ENCODE measurements at places on chromosomes 3 and 15.

- no peak for DNase-seq
Observed at GRCh38 chr3:41350441-41350840, 151.1 kb downstream of the CTNNB1 start.

- peak; percentile 53 for DNase-seq
Observed at GRCh38 chr15:70636540-70637165, 126.7 kb downstream of the UACA start.

DNA sequence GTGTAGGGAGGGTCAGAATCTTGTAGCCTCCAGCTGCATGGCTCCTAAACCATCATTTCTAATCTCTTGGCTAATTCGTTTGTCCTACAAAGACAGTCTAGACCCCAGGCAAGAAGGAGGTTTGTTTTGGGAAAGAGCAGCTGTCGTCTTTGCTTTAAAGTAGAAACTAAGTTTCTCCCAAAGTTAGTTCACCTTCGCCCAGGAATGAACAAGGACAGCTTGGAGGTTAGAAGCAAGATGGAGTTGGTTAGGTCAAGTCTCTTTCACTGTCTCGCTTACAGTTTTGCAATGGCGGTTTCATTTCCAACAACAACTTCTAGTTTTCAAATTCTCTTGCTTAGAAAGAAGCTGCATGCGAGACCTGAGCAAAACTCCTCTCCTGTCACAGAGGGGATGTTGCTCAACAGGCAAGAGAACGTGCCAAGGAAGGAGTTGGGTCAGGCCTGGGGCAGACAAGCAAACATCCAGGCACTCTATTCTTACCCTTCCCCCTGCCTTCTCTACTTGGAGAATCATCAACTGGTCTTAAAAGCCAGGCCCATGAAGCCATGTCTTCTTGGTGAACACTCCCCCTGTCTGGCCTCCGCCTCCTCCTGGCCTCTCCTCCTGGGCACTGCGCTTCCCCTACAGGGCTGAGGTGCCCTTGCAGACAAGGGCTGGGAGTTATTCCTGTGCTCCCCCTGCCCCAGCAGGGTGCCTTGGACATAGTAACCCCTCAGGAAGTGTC, 57.6 kb downstream of the TMEM44 start:
- no peak for DNase-seq

- peak; percentile 28 for DNase-seq
Observed at GRCh38 chr15:88083811-88084760, 172.5 kb downstream of the NTRK3 start.

GRCh38 chr15:98873441-98874218, 134.0 kb downstream of the PGPEP1L start:
- no peak for DNase-seq

- DNase-seq, result no peak
Observed at GRCh38 chr3:127706312-127706711, 33.6 kb downstream of the ABTB1 start.

DNA sequence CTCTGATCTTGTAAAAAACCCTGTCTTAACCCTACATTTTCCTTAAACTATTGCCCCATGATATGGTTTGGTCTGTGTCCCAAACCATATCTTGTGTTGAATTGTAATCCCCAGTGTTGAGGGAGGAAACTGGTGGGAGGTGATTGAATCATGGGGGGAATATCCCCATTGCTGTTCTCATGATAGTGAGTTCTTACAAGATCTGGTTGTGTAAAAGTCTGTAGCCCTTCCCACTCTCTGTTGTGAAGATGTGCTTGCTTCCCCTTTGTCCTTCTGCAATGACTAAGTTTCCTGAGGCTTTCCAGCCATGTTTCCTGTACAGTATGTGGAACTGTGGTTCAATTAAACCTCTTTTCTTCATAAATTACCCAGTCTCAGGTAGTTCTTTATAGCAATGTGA, 881.4 kb downstream of the DIPK2A start:
- DNase-seq, result no peak

DNA sequence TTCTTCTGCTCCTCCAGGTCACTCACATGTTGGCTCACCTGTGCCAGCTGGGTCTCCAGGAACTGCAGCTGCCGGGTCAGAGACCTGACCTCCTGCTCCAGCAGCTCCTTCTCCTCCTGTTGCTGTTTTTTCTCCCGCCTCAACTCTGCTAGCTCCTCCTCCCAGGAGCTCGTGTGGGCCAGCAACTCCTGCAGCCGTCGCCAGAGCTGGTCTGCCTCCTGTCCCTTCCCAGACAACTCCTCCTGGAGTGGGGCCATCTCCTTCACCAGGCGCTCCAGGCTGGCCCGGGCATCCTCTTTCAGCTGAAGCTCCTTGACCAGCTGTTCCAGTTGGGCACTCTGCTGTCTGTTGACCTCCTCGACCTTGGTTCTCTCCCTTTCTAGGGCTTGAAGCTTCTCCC, 24.5 kb downstream of the CXCR6 start:
- DNase-seq, result no peak

DNA sequence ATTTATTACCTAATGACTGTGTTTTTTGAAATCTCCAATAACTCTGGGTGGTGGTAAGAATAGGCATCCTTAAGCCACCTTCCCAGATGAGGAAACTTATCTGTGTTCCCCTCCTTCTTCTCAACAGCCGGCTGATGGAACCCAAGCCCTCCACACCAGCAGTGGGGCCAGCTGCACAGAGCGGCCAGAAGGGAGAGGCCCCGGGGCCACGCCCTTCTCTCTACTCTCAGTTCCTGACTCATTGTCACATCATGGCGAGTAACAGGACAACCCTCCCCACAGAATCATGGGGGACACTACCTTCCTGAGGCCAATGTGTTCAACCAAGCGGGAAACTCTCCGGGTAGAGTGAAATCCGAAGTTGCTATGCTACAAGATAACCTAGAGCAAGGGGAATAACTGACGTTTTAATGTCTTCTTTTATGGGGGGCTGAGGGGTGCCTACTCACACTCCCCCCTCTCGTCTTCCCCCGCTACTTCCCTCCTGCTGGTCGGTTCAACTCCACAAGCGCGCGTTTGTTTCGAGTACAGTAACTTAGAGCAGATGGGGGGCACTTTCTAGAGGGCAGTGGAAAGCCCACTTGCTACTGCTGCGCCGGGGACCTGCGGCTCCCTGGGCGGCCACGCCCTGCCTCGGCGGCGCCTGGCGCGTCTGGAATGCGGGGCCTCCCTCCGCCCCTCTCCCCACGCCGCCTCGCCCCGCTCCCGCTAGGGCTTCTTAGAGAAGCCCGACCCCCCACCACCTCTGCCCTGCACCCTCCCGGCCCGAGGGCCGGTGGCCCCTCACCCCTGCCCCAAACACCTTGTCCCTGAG, 621 bp downstream of the ANXA2 start:
- no peak for DNase-seq

DNA sequence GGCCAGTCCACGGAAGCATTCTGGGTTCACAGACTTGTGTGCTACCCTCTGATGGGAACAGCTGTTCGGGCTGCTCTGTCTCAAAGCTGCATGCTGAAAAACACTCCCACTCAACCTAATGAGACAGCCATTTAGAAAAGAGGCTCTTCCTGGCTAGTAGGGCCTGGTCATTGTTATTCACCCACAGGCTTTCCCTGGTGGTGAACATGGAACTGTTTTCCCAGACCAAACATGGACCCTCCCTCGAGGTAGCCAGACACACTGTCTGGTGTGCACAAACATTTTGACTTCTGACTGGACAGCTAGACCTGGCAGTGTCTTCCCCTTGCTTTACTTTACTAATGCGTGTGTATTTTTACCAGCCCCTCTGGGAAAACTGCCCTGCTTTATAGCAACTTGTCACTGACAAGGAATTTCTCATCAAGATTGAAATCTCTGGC, 39.0 kb downstream of the MECOM start:
- no peak for DNase-seq

GRCh38 chr15:92409006-92409405, 15.3 kb downstream of the ST8SIA2 start:
- DNase-seq, result no peak

- no peak for DNase-seq
Observed at GRCh38 chr3:100873611-100874010, 119.6 kb downstream of the ABI3BP start.

- peak; percentile 29 for DNase-seq
Observed at GRCh38 chr3:67712259-67712658, 57.8 kb upstream of the SUCLG2 start.

DNA sequence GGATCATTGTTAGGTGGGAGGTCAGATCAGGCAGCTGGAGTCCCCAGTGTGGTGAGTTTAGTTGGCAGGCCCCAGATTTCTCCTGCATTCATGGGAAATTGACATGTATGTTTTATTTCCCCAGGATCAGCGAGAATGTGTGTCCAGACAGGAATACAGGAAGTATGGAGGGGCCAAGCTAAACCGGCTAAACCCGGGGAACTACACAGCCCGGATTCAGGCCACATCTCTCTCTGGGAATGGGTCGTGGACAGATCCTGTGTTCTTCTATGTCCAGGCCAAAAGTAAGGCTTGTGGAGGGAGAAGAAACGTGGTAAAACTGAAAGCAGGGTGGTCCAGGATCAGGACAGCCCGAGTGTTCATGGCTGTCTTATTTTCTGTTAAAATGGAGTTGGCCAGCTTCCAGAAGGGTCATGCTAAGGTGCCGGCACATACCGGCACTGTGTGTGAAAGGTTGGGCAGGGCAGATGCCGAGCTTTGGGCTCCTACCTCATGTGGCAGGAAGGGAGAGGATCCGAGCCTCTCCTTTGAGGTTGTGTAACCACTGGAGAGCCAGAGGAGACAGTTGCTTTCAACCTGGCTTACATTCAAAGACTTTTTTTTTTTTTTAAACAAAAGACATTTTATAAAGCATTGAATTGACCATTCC, 83.1 kb downstream of the PGPEP1L start:
- DNase-seq, result no peak

DNA sequence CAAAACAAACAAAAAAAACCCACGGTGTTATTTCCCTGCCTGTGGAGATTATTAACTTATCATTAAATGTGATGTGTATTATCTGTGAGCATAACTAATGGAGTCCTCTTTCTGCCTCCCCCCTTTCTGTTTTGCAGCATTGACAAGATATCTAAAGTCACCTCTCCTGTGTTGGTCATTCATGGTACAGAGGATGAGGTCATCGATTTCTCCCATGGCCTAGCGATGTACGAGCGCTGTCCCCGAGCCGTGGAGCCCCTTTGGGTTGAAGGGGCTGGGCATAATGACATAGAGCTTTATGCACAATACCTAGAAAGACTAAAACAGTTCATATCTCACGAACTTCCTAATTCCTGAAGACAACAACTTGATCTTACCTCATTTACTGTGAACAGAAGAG, 25.2 kb upstream of the CEMIP start:
- DNase-seq, result no peak

DNA sequence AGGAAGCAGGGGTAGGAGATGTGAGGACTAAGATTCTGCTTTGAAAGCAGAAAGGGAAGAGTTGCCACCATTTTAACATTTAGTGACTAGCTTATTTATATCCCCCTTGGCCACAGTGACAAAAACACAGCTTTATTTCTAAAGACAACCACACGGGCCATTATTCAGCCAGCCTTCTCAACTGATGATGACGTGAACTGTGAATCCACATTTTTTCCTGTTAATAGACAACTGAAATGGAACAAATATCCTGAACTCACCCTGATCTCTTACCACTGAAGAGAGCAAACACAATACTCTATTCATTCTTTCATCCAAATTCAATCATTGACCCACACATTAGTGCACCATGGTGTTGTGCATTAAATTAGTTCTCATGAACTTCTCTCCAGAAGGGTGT, 145.1 kb downstream of the TNIK start:
- DNase-seq, result no peak

DNA sequence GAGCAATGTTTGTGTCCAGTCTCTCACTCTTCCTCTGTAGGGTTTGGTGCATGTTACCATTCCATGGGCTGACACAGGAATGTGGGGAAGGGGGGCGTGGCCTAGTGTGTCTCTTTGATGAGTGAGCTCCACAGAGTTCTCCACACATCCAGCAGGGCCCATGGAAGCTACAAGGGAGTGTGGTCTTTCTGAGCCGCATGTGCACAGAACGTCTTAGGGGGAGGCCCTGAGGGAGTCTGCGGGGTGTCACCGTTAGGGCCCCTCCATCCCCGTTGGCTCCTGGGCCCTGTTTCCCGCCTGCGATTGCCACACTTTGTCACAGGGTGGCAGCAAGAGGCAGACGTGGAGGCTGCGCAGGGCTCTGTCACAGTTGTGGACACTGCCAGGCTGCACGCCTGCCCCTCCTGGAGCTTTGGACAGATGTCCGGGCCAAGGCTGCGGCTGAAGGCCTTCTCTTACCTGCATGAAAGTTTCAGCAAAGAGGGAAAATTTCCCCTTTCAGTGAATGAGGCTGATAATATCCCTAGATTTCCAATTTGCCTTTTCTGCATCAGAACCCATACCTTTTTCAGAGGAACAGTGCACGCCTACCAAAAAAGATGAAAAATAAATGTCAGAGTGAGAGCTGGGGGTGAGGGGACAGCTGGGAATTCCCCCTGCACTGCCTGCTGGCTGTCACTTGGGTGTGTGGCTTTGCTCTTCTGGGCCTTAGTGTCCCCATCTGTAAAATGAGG, 24.3 kb downstream of the CACNA2D3 start:
- peak; percentile 78 for DNase-seq

DNA sequence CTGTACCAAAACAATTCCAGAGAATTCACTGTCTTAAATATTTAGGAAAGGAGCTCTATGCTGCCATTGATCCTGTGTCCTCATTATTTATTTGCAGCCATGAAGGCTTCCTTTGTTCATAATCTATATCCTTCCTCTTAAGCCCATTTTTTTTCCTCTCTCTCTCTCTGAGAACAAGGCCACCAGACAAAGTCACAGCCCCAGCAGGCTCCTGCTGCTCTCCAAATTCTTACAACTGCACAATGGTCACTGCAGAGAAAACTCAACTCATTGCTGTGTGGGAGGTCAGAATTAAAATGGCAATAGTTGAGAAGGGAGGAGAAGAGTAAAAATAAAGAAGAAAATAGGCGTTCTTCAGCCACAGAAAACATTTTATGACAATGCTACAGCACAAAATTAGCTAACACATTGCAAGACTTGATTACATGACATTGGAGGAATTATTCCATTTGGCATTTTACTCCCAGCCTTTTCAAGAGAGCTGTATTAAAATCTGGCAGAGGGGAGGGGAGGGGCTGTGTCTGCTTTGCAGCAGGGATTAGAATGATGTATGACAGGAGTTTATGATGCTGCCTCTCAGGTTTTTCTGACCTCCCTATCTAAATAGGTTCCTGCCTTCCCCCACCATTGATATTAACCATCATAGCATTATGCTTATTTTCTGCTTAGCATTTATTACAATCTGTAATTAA, 399.7 kb upstream of the THBS1 start:
- no peak for DNase-seq

DNA sequence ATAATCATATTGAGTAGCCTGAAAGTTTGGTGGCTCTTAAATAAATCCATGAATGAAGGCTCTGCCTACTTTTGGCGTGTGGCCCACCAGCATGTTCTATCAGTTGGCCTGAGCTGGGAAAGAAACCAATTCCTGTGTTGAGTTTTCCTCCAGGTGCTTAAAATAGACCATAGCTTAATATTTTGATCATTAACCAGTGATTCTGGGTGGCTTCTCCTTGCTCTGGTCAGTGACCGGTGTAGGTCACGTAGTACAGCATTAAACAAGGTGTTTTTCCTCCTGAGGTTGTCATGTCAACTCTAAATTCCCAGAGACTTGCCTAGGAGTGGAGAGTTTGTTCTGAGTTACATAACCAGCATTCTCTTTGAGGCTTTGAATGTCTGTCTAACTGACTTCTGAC, 1.3 kb downstream of the HHLA2 start:
- DNase-seq, result no peak
